ENCODE measurements at places on chromosomes 6 and 20.

- DNase-seq: no peak
Measured at GRCh38 chr6:134398453-134398852, 80.5 kb upstream of the SGK1 start.

DNA sequence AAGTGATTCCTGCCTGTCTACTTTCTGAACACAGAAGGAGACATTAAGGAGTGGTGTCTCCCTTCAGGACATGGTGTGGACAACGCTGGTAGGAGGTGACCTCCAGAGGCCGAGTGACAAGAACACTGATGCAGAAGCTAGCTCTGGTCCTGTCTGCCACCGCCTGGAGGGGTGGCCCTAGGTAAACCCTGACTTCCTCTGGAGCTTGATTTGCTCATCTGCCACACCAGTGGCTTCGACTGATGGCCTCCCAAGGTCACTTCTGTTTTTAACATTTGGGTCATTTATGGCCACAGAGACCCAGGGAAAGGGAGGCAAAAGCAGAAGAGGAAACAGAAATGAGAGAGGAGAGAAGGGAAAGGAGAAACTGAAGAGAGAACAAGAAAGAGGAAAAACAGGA, 49.4 kb upstream of the SLC22A23 start:
- DNase-seq: no peak

DNA sequence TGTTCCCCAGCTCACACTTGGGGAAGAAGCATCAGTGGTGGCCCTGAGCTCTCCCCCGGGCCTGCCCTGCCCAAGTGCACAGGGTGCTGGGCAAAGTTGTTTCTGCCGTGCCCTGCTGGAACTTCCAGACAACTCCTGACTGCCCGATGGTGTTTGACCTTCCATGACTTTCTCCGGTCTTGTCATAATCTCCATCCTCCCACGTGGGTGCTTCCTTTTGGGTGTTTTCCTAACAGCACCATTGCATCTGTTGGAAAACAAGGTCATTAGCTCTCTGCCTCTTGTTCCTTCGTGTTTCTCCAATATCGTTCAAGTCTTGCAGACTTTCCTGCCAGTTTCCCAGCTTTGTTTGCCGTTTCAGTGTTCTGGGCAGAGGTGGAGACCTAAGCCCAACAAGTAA, 68.7 kb upstream of the TIAM2 start:
- DNase-seq: no peak

DNA sequence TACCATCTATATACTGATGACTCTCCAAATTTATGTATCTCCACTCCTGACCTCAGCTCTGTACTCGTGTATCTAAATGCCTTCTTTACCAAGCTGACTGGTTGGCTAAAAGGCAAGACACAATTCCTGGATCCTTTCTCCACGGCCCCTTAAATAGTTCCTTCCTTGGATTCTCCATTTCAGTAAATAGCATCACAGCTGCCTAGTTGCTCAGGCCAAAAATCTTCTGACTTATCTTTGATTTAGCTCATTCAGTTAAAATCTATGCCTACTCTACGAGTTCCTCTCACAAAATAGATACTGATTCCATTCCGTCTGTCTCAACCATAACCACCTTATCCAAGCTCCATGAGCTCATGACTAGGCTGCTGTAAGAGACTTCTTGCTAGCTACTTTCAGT, 49.5 kb upstream of the LY86 start:
- DNase-seq: no peak

GRCh38 chr6:92110403-92110802, 1309.0 kb downstream of the EPHA7 start:
- DNase-seq: no peak

GRCh38 chr6:108831104-108831503, 17.1 kb upstream of the ARMC2 start:
- no peak for DNase-seq

DNA sequence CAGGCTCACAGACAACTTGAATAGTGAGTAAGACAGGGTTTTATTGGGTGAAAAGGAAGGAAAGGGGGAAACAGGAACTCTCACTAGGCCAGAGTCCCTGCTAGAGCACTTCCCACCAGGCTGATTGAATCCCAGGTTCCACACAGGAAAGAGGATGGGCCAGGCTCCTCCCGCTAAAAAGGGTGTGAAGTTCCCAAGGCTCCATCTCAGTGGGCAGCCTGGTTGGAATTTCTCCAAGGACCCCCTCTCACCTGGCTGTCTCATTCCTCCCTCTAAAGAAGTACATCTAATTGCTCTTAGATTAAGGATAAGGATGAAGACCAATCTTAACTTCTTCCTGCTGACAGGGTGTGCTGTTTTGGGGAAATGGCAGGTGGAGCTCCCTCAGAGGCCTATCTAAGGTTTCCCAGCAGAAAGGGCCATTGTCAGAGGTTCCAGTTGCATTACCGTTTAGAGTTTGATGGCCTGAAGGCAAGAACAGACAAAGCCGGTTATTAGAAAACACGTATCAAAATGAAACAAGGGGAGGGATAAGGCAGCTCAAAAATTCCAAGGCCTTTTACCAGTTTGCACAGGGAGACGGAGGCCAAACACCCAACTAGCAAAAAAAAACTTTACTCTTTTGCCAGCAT, 21.5 kb downstream of the COL19A1 start:
- DNase-seq: no peak

DNA sequence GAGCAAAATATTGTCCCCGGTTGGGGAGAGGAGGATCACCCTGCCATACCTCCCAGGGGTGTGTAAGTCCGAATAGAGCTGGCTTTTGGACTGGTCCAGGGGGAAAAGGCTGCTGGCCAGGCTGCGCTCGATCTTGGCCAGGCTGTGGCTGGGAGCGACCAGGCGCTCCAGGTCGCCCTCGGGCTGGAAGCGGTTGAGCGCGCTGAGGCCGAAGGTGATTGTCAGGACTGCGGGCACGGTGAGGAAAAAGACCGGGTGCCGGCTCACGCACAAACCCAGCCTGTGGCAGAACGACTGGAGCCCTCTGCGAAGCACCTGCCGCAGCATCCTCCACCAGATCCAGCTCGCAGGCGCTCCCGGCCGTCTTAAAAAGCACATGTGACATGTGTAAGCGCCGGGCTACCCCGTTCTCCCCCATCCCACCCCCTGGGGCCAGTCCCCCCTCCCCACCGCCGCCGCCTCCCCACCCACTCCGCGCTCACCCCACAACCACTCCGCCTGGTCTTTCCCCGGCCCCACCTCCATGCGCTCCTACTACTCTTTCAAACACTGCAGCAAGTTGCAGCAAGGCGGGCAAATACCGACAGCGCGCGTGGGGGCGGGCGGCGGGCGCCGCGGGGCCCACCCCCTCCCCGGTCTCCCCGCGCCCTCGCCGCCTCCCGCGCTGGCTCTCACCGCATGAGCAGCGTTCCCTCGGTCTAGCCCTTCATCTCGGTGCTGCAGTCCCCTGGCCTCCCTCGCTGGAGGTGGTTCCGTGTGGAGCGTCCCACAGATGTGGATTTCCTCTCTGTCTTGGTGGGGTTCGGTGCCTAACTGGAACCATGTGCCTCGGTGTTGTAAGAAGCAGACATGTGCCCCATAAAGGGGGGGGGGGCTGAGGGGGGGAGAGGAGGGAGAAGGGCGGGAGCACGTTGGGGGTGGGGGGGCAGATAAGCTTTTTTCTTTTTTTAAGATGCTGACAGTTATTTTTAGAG, 42.4 kb downstream of the PTCHD4 start:
- DNase-seq: no peak

DNA sequence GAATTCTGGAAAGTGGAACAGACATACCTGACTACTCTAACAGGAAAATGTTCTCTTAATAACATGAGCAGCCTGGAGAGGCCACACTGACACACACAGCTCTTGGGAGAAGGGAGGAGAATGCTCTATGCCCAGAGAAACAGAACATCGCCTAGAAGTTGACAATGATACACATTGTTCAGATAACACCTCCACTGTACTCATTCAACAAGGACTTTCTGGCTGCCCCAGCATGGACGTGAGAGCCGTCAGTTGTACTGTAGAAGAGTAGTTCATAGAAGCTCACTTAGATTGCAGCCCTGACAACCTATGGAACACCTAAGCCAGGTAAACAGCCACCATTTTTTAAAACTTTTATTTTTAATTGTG, 28.9 kb downstream of the BMP7 start:
- no peak for DNase-seq

DNA sequence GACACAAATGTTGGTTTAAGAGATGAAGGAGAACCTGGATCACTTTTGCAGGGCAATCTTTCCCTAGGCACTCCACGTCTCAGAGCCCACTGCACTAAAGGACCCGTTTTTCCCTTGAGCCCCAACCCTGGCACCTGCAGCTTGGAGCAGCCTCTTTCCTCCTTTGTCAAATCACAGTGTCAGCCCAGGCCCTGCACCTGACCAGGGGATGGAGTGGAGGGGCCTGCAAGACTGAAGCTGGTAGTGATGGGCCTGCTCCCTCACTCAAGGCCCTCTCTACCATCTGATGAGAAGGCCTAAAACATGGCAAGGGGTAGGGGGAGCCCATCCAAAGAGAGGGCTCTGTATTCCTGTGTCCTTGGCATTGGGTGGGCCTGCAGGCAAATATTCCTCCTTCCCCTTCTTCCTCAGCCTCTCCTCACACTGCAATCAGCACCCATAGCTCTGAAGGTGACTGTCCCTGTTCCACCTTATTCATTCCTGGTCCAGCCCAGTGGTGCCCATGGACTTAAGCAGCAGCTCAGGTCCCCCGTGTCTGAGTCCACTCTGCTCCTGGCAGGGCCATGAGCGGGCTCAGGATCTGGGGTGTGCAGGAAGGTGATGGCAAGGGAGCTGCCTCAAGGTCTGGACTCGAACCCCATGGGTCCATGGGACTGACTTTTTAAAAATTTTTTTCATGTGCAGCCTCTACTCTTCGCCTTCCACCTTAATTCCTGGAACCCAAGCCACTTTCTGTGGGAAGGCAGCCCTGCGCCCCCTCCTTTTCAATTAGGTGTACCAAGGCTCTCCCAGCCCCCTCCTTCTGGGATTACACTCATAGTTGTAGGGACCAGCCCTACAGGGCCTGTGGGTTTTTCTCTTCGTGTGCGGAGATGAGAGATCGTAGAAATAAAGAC, 6.7 kb downstream of the RAET1G start:
- no peak for DNase-seq

GRCh38 chr20:21586682-21587081, 72.8 kb upstream of the NKX2-2 start:
- DNase-seq: no peak

GRCh38 chr6:5138995-5139827, 54.1 kb downstream of the PPP1R3G start:
- no peak for DNase-seq

DNA sequence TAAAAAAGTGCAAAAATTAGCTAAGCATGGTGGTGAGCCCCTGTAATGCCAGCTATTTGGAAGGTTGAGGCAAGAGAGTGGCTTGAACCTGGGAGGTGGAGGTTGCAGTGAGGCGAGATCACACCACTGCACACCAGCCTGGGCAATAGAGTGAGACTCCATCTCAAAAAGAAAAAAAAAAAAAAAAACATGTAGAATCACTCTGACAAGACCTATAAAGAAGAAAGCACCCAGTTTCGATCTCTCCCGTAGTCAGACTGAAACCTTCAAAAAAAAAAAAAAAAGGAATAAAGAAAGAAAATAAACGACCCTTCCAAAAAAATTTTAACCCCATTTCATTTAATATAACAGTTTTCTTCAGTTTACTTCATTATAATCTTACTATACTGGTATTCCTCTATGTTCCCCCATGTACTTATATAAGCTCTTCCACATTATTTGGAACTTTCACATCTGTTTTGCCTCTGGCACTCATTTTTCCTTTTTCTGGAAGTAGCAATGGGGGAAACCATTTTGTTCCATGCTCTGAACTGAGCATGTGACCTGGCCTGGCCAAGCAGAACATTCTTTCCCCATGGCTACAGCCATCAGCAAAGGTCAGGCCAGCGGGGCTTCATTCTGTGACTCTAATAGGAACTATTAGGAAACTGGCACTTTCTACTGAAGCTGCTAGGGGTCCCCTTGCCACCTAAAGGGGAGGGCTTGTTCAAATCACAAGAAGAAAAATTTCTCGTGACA, 9.6 kb downstream of the SLC18B1 start:
- no peak for DNase-seq

- DNase-seq: no peak
Measured at GRCh38 chr6:29507319-29507718, 19.6 kb upstream of the MAS1L start.

GRCh38 chr6:25404693-25405169, 125.6 kb downstream of the CARMIL1 start:
- DNase-seq: no peak

DNA sequence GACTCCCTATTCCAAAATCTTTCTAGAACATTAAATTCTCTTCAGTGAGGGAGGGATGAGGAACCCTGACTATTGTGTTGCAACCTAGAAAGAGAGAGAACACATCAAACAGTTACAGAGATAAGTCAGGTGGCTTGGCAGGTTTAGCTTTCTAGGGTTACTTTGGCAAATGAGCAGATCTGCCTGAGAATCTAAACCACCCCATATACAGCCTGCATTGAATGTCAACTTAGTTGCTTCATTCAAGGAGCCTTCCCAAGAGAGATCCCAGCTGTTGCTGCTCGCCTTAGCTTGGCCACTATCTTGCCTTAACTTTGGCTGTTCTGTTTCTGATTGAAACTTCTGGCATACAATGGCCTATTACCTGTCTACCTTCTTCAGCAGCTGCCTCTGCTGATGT, 74.7 kb upstream of the TCF21 start:
- no peak for DNase-seq

- DNase-seq: no peak
Measured at GRCh38 chr6:280775-281468, 11.4 kb upstream of the DUSP22 start.

DNA sequence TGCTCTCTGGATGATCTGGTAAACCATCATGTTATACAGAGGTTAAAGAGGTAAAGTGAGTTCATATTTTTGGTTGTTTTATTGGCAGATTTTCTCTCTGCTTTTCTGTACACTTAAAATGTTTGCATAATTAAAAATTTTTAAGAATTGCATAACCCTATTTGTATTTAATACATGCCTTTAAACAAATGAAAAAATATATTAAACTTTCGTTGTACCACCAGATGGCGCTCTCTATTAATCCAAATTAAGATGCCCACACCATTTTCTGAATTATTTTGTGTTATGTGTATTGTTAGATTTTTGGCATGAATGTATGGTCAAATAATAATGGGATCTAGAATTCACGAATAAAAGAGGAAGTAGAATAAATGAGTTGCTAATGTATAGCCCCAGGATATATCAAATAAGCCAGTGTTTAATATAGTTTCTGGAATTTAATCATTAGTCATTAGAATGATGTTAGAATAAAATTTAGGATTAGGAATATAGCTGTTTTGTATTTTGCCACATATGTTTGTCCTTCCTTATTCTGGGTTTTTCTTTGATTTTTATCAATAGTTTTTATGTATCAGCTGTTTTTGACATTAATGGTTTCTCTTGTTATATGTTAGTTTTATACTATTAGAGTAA, 38.9 kb downstream of the SMAP1 start:
- no peak for DNase-seq
